Mammary epithelial cell (primary cell): ENCODE measurements at places on chromosomes 5 and 9. TPM values are rescaled to one million over a fixed set of nuclear protein-coding genes. Genes with fewer than 3 reads are reported as not detected.

CCDC171 gene
- 2.2 and 4.1 TPM in 2 replicates for total RNA-seq

MEGF10 gene
- total RNA-seq, result 0.40 TPM in 1 of 2 replicates, not detected in the other

OTULINL gene
- 1.4 and 5.1 TPM in 2 replicates for total RNA-seq

ARL14EPL gene
- not detected in 2 replicates for total RNA-seq

GPR150 gene
- 0.50 TPM for total RNA-seq

OR13J1 gene
- not detected for total RNA-seq

IL4 gene
- total RNA-seq, result not detected

EGFL7 gene
- total RNA-seq, result 8.0 and 8.2 TPM in 2 replicates

IL9 gene
- total RNA-seq, result not detected

HTR4 gene
- not detected in 2 replicates for total RNA-seq

PTGDS gene
- 2.2 TPM for total RNA-seq

UNC13B gene
- 20.0 and 23.4 TPM in 2 replicates for total RNA-seq

CCL27 gene
- total RNA-seq, result not detected

SPDL1 gene
- total RNA-seq, result 7.7 TPM
